ENCODE measurements at places on chromosomes 5 and 9.

DNA sequence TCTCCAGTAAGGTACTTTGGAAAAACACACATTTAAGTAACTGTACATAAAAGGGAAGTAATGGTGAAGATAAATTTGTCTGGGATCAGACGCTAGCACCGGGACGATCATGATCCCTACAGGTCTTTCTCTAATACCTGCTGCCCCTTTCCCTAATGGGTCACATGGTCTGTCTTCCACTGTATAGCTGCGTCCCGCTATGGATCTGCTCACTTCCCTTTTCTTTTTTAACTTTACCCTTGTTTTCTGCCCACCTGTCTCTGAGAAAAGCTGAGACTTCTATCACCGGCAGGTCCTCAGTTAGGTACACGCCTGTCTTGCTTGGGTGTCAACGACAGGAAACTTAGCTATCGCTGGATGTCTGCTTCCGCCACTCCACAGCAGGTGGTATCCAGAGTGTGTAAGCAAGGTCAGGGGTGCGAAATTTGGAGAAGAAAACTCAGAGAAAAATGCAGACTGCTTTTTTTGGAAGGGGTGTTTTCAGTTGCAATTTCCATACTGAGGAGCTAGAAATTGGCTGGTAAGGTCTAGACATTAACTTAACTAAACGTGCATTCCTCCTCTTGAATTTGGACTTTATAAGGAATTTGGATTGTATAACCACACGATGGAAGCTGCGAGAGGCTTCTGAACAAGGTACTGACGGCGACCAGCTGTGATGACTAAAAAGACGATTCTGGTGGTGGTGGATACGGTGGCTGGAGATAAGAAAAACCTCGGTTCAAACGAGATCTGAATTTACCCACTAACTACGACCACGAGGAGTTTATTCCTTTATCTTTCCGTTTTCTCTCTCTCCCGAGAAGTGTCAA lies 1.1 kb upstream of the ICE1 start:
- no peak for DNase-seq

GRCh38 chr5:95957561-95958203 lies 4.0 kb downstream of the ELL2 start:
- DNase-seq: no peak

DNA sequence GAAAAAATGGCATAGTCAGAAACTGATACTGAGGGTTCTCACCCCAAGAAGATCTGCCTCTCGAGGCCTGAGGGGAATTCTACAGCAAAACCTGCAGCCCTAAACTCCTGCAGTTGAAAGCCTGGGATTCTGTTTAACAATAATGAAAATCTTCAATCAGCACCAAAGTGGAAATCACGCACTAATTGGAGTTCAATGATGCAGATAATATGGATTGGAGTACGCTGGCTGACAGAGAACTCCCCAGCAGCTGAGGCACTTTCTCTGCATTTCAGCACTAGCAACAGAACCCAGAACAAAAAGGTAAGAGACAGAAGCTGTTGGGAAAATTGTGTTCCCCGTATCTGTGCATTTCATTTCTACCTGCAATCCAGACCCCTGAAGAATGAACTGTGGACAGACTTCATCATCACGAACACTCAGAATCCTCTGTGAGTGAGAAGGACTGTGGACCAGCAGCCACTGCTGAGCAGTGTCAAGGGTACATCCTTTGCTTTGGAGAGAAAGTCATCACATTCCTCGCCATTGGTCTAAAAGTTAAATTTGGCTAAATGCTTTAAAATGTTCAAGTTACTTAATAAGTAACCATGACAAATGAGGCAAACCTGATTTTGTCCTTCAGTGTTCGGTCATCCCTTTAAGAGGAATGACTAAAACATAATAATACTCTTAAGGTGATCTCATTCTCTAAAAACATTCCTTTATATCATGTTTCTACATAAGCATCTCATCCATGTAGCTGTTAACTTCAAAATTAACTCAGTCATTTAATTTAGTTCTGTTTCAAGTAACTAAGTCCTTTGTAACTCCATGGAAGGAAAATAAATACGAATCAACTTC lies 126.1 kb downstream of the GAS1 start:
- peak; percentile 1 for DNase-seq

DNA sequence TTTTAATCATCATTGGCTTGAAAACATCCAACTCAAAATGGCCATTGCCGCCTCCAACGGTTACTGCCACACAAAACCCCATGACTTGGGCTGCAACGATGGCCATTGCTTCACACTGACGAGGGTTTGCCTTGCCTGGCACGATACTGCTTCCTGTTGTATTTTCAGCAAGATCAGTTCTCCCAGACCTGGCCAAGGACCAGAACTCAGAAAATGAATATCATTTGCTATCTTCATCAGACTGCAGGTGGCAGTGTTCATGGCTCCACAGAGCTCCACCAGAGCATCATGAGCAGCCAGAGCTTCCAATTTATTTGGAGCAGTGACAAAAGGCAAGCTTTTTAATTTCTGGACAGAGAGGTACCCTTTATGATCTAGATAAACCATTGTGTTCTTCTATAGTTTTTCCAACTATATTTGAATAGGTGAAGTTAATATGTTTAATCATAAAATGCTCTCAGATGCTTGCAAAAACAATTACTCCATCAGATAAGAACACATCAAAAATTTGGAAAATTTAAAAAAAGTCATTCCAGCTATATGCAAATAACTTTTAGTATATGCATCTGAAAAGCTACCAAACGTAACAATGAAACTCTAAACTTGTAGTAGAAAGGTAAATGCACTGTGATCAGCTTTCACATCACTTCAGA lies 10.4 kb downstream of the AMACR start:
- peak; percentile 77 for DNase-seq

DNA sequence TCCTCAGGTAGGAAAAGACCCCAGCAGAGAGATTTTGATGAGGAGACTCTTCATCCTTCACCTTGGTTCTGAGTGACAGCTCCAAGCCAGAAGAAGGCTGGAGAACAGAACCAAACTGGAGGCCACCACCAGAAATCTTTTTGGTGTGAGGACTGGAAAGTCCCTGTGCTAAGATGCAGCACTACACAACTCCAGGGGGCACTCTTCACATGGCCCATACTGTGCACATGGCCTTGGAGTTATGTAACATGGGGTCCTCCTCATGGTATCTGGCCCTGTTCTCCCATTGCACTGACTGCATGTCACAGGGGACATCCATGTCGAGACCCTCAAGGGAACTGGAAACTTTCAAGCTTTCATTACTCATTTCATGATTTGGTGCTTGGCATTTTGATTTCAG lies 17.3 kb upstream of the STX17 start:
- DNase-seq: no peak

DNA sequence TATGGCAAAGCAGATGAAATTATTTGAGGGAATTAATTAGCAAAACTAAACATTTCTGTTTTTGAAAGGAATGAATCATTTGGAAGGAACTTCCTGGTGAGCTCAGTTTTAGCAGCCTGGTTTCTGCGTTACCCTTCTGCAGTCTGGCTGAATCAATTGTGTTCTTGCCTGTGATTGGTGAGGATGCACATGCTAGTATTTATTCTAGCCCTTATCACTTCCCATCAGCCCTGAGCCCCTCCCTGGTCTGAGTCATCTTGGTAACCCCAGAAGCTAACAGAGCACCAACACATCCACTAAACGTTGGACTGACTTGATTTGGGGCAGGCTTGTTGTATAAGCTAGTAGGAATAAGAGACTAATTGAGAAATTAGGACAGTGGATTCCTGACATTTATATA lies 6.6 kb downstream of the TJP2 start:
- peak; percentile 94 for DNase-seq

DNA sequence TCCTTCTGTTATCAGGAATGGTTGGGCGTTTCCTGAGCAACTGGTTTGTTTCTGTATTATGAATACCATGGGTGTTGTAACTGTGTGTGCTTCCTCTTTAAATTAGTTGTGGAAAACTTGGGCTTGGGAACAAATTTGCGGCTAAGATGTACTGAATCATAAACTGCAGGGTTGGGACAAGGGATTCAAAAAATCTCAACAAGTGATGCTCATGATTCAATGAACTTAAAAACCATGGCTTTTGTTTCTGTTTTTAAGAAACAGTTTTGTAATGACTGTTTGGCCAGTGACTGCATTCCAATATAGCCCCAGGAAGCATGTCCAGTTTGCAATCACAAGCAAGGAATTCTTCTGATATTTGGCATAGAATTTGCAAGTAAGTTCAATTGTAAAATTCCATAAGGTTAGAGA lies 657.5 kb upstream of the WWC1 start:
- DNase-seq: peak; percentile 68

DNA sequence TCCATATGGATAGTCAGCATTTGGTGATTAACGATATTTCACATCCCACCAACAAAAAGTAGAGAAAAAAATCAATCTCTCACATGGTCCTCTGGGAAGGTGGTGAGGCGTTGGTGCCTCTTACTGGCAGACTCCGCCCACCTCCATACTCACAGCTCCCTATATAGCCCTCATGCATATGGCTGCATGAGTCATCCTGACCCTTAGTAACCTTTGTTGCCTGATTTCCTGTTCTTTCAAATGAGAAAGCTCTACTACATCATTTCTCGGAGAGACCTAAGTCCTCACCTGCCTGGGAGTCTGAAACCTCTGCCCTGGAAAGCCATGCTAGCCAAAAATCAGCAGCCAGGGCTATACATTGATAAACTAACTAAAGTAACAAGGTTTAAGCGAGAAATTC lies 33.3 kb upstream of the ABCA1 start:
- DNase-seq: peak; percentile 6

DNA sequence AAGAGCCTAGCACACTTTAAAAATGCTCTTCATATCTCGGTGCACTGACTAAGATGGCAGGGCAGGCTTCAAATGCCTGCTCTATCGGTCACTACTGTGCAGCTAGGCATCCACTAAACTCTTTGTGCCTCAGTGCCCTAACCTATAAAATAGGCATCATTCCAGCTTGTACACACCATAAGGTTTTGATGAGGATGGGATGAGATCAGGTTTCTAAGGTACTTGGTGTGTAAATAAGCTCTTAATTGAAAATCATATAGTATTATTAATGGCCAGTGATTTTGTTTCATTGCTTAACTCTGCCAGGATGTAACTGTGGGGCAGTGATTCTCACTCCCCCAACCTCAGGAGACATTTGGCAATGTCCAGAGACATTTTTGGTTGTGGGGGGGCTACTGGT lies 78.5 kb downstream of the ALDH1A1 start:
- no peak for DNase-seq

- no peak for DNase-seq
These were observed 135.2 kb downstream of the AOPEP start for GRCh38 chr9:94861589-94862272.

GRCh38 chr9:117448066-117448465 lies 33.2 kb upstream of the ASTN2 start:
- DNase-seq: no peak

DNA sequence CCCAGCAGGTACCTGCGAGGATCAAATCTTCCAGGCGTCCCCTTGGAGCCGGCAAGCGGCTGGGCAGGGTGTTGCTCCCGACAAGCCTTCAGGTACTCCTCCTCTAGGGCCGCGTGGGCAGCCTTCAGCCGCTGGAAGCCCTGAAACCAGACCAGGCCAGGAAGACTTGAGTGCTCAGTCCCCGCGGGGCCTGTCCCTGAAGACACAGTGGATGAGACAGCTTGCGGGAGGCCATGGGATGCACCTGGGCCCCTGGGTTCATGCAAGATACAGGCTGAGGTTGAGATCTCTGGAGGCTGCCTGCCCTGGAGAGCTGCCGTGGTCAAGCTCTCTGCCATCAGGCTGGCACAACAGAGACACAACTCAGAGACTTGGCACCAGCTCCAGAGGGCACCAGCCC lies 25.4 kb downstream of the AKNA start:
- no peak for DNase-seq

DNA sequence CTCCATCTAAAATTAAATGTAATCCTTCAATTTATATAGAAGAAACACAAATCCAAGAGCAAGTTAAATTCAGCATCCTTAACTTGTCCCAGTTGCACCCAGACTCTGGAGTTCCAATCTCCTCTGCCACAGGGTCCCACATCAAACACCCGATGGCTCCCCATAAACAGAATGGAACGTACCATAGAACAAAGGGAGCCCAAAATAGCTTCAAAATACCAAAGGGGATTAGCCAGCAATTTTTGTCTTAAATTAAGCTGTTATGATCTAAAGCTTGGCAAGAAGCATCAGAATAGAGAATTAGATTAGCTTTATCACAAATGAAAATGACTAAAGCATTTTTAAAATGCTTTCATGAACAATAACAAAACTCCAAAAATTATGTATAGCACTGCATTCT lies 112.8 kb downstream of the FANCC start:
- DNase-seq: no peak

GRCh38 chr9:20624201-20625002 lies 2.1 kb upstream of the MLLT3 start:
- no peak for DNase-seq

DNA sequence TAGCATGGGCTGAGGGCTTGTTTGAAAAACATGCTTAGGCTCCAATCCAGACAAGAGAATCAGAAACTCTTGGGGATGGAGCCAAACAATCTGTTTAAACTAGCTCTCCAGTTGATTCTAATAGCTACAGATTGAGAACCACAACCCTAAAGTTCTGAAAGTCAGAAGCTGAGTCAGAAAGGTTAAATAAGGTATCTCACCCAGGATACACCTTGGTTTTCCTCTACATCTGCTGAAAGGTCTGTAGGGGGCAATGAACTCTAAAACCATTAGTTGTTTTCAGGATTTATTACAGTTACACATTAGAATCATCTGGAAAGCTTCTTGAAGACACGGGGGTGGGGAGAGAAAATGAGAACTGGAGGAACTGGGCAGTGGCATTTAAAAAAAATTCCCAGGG lies 5.7 kb downstream of the GFM2 start:
- DNase-seq: no peak

DNA sequence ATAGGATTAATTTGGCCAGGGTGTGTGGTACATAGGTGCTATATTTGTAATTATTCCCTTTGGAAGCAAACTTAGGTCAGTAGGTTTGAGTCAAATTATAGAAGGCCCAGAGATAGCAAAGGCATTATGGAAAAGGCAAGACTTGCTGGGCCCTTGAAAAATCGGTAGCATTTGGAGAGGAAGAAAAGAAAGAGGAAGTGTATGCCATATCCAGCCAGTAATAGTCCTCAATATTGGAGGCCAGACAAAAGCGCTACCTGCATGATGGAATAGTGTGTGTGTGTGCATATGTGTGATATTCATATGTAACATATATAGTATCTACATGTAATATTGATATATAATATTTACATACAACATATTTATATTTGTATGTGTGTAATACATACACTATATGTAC lies 146.1 kb downstream of the GHR start:
- no peak for DNase-seq

- no peak for DNase-seq
These were observed 2.9 kb downstream of the CCDC107 start for GRCh38 chr9:35660966-35661415.

DNA sequence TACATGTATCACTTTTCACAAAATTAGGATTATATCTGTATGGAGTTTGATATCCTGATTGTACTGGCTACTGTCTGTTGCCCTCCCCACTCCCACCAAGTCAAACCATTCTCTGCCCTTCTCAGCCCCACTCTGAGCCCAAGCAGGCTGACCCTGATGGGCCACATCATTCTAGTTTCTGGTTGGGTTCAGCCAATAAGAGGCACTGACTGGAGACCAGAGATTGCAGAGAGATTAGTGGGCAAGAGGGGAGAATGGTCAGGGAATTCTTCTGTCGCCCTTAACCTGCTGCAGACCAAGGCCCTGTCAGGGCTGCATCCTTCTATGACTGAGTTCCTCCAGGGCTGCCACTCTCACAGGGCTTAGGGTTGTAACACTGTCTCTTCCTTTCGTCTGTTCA lies 2.7 kb downstream of the HSPB3 start:
- no peak for DNase-seq

GRCh38 chr9:94802793-94803192 lies 76.3 kb downstream of the AOPEP start:
- DNase-seq: no peak
